SHP77 treated with DMSO at 0.1 percent for 48 hours (cell line): ENCODE measurements at places on chromosomes 4 and X.

DNA sequence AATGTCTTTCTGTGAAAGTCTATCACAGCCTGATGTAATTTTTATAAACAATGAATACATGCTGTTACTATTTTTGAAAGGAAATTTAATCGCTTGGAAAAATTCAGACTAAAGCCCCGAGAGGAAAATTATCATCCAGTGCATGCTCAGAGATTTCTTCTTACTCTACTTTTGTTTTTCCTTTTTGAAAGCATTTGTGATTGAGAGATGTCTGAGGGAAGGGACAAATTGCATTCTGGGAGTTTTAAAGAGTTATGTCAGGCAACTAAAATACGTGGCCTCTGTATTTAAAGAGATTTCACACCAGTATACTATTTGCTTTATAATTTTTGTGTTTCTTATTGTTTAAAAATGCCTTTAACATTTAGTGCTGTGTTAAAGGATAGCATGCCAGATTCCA, 1.4 kb upstream of the ZFX start:
- no peak for DNase-seq

GRCh38 chrX:85140964-85141363, 102.6 kb downstream of the SATL1 start:
- DNase-seq: no peak

GRCh38 chr4:95411371-95412088, 137.2 kb downstream of the UNC5C start:
- no peak for DNase-seq

DNA sequence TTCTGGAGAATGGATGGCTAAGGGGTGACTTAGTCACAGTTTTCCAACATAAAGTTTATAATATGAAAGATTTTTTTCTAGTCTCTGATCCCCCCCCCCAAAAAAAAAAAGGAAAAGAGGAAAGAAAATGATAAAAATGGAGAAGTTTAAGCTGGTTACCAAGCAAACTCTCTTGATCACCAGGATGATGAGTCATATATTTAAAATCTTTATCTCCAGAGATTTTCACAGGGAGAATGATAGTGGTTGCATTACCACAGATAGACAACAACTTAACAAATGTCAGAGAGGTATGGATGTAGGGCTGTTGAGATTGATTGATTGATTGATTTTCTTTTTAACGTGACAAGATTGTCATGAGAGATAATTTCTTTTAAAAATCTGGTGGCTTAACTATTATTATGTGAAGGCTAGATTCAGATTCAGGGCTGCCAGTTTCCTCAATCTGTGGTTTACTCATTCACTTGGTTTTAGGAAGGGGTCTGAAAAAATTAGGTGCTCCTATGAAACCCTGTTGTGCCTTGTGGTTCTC, 13.3 kb upstream of the TEX13C start:
- no peak for DNase-seq

GRCh38 chr4:4864940-4865704, 5.7 kb downstream of the MSX1 start:
- no peak for DNase-seq

GRCh38 chrX:73337366-73337765, 109.5 kb upstream of the CDX4 start:
- no peak for DNase-seq

DNA sequence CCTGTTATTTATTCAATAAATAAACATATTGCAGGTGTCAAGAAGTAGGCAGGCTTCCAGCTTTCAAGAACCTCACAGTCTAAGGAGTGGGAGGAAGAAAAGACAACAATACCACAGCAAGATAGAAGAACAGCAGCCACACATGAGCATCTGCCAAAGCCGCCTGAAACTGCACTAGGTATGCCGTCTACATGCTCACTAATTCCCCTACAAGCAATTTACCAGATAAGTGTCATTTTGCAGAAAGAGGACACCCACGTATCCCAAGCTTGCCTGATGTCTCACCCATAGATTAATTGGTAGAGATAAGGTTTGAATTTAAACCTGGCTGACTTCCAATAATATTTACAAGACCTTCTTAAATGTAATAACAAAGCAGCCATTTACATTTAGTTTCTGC, 439.4 kb upstream of the CPEB2 start:
- no peak for DNase-seq

- DNase-seq: no peak
Observed at GRCh38 chr4:98827661-98828060, 101.3 kb downstream of the EIF4E start.

GRCh38 chr4:145888393-145888792, 50.2 kb downstream of the ZNF827 start:
- DNase-seq: no peak

GRCh38 chr4:14560577-14560976, 441.7 kb upstream of the CPEB2 start:
- DNase-seq: no peak

DNA sequence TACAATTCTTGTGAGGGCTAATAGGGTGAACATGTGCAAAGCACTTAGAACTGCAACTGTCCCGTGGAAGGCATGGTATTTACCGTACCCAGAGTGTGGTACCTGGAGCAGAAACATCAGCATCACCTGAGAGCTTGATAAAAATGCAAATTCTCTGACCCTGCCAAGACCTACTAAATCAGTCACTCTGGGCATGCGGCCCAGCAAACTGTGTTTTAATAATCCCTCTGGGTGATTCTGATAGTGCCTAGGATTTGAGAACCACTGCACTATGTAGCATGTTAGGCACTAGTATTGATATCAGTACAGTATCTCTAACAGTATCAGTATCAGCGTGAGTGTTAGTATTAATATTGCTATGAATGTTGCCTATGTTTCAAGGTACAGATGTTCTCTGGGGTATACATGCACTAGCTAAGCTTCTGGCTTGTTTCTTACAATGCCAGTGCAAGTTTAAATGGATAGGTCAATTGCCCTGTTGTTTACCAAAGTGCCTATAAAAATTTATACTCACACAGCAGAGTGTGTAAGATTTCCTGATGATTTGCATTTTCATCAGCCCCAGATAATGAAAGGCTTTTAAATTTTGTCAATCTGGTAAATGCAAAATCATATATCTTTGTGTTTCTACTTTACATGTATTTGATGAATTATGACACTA, 354.0 kb downstream of the HS3ST1 start:
- no peak for DNase-seq

DNA sequence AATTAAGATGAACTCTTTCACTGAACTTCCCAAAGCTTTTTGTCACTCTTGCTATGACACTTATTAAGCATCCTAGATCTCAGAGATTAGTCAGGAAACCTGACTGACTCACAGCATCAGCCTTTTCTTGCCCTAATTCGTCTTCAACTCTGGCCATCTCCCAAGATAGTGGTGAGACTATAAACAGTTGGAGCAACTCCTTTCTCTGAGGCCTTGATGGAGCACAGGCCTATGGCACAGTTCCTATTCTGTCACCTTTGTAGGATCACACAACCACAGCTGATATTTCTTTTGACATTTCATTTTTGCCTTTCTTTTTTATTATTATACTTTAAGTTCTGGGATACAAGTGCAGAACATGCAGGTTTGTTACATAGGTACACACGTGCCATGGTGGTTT, 217.6 kb downstream of the PRR32 start:
- no peak for DNase-seq

GRCh38 chrX:28015993-28016392, 34.7 kb upstream of the DCAF8L1 start:
- DNase-seq: no peak

- no peak for DNase-seq
Observed at GRCh38 chr4:2290974-2291704, 29.2 kb upstream of the MXD4 start.

DNA sequence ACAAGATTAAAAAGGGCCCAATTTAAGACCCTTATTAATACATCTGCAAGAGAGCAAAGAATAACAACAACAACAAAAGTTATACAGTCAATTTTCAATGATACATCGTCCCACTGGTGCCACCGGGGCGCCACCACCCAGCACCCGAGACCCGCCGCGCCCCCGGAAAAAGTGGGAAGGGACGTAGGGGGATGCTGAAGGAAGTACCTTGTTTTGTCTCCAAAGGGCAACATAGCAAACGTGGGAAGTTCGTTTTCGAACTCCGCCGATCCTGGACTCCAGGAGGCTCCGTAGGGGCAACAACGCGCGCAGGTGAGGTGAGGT, 1.7 kb downstream of the PDE5A start:
- DNase-seq: no peak

GRCh38 chrX:101619364-101619763, 1.6 kb upstream of the ARMCX6 start:
- peak; percentile 1 for DNase-seq

DNA sequence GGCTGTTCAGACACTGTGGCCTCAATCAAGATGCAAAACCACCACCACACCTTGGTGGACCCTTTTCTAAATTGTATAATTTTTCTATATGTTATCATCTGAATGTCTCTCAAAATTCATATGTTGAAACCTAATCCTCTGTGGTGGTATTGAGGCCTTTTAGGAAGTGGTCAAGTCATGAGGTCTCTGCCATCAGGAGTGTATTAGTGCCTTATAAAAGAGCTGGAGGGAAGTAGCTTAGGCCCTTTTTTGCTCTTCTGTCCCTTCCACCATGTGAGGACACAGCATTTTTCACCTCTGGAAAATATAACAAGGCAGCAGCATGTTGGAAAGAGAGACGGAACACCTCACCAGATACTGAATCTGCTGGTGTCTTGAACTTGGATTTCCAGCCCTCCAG, 30.5 kb upstream of the DKK2 start:
- DNase-seq: no peak

DNA sequence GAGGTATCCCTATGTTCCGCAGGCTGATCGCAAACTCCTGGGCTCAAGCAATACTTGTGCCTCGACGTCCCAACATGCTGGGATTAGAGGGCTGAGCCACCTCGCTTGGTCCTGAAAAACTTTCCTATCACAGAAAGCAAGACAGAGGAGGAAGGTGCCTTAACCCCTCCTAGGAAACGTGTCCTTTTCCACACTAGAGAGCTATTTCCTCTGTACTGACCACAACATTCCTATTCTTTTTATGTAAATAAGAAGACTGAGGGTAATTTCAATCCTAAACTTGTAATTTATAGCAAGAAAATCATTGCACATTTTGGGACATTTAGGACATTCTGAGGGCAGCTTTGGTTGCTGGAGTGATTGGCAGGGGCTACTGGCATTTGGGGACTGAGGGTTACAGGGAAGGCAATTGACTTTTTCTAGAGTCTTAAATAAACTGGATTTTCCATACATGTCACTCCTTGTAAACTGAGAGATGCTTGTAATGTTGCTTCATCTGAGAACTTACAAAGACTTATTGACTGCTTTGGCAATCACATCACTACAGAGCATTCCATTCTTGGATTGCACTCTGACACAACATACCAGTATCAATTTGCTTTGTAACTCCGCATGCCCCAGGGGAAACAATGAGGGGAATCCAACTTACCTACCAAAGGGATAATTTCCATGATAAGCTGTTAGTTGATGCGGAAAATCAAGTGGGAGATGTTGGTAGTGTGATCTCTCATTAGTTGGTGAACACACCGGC, 15.6 kb downstream of the XAGE3 start:
- no peak for DNase-seq

DNA sequence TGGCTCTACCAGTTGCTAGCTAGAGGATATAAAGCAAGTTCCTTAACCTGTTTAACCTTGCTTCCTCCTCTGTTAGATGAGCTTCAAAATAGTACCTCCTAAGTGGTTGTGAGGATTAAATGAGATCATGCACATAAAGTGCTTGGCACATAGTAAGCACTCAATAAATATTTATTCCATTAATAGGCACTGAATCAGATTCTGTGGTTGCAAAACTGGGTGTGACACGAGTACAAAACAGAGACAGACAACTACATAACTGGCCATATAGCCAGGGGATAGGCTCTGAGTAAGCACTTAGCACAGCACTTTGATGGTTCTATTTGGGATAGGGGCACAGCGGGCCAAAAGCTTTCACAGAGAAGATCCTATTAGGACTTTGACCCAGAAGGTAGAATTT, 150.3 kb downstream of the RELL1 start:
- no peak for DNase-seq

DNA sequence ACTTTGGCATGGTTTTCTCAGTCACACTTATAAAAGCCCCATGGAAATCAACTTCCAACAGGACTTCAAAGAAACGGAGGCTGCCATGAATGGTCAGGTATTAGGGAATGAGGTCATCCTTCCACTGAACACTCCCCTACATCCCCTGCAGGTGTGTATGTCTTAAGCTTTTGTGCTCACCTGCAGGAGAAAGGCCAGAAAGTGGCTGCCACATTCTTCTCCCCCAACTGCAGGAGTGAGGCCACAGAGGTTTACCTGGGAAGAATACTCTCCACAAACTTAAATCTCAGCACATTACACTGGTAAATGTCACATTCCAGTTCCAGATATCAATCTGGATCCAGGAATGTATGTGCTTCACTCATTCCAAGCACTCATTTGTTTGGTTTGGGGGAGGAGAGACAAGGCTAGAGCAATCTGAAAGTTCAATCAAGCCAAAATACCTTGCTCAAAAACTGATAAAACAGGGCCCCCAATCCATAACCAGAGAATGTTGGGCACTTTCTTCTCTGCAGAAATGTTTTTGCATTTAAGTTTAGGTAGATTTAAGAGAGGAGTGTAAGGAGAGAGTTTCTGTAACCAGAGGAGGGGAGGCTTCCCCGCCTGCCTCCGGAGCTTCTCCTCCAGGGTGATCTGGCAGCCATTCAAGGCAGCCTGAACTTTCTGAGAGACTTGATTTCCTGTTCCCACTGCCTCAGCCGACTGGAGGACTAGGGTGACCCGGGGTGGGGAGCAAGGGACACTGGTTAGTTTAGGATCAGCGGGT, 15.4 kb downstream of the FAM9C start:
- no peak for DNase-seq

GRCh38 chr4:159141193-159141592, 38.3 kb downstream of the RAPGEF2 start:
- no peak for DNase-seq

- no peak for DNase-seq
Observed at GRCh38 chr4:124000233-124000632, 603.6 kb downstream of the SPRY1 start.

DNA sequence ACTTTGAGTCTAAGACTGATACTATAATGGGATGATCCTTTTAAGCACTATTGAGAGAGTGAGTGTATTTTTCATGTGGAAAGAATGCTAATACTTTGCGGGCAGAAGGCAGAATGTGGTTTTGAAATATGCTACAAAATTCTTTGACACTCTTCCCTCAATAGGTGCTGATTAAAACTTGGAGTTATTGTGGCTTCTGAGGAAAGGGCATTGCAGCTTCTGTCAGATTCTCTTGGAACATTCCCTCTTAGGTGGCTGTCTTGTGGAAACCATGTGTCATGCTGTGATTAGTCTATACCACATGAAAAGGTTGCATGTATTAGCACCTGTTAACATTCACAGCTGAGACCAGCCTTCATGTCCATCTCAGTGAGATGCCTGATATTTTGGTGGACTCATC, 547.0 kb downstream of the STIM2 start:
- no peak for DNase-seq

DNA sequence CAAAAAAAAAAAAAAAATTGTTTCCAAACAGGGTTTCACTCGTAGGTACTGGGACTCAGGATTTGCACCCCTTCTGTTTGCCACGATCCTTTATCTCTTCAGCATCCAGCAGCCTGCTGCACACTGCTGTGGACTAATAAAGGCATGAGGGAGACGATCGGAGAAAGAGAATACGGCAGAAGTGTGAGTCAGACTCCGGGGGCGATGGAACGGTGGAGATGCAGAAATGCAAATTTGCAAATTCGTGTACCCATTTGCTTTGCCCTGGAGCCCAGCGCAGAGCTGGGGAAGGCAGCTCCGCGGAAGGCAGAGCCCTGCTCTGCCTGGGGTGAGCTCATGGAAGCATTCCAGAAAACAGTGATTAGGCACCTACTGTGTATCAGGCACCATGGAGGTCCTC, 270.3 kb downstream of the ASMT start:
- no peak for DNase-seq
